T-helper 17 cell (primary cell): ENCODE measurements at places on chromosomes 12 and 14.

DNA sequence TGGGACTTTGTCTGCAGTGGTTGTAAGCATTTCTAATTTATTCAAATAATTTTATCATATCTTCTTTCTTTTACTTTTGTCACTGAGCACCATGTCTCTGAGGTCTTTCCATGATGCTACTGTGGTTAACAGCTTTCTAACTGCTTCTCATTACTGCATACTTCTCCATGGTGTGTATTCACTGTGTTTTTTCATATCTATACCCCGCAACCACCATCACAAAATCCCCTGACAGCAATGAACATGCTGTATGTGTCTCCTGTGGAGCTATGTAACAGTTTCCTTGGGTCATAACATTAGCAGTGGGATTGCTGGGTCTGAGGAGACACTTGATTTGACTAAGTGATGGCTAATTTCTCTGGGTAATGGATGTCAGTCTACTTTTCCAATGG, 29.2 kb upstream of the CHST11 start:
- no peak for DNase-seq

- DNase-seq = no peak
These were observed 50.0 kb downstream of the NCOR2 start for GRCh38 chr12:124517260-124518050.

GRCh38 chr12:12946686-12947355, 5.1 kb downstream of the GPRC5D start:
- no peak for DNase-seq

- DNase-seq = no peak
These were observed 20.6 kb upstream of the SNRPF start for GRCh38 chr12:95838125-95838524.

GRCh38 chr12:77218278-77218677, 152.9 kb upstream of the E2F7 start:
- DNase-seq = no peak

- no peak for DNase-seq
These were observed 25.1 kb downstream of the ACVR1B start for GRCh38 chr12:51976376-51977160.

- DNase-seq = no peak
These were observed 42.4 kb upstream of the CCDC175 start for GRCh38 chr14:59619061-59619460.
